Smooth muscle cell of trachea (primary cell): ENCODE measurements at places on chromosomes 5 and 9. TPM values are rescaled to one million over a fixed set of nuclear protein-coding genes. Genes with fewer than 3 reads are reported as not detected.

The SOX30 gene
- under 0.01 TPM in 1 of 2 replicates, not detected in the other for total RNA-seq

The ELAVL2 gene
- 0.15 and 0.17 TPM in 2 replicates for total RNA-seq

The LRRC70 gene
- 0.50 and 1.3 TPM in 2 replicates for total RNA-seq

The SPATA31D4 gene
- total RNA-seq = not detected in 2 replicates

The ENG gene
- total RNA-seq = 36.8 and 37.1 TPM in 2 replicates
